ENCODE measurements at places on chromosomes 4 and X. TPM values are rescaled to one million over a fixed set of nuclear protein-coding genes. Genes with fewer than 3 reads are reported as not detected.

HSFX2 gene
- total RNA-seq, result 0.26 TPM

GAB1 gene
- 10.6 TPM for total RNA-seq

CLDN2 gene
- not detected for total RNA-seq

PLXNA3 gene
- 11.6 TPM for total RNA-seq

RASL11B gene
- 0.26 TPM for total RNA-seq

PDE6B gene
- total RNA-seq, result 2.8 TPM

- no peak overlapping the region for H3K27ac ChIP-seq
- H3K4me1 ChIP-seq, result no peaks in the 10 kb centered on the region
- H3K27me3 ChIP-seq, result no peaks in the 10 kb centered on the region
- no peak for DNase-seq
- no peak overlapping the region for H3K4me3 ChIP-seq
- H3K36me3 ChIP-seq, result no peaks in the 10 kb centered on the region
Observed at GRCh38 chrX:15496824-15497223, 3.7 kb upstream of the PIR start.

DNA sequence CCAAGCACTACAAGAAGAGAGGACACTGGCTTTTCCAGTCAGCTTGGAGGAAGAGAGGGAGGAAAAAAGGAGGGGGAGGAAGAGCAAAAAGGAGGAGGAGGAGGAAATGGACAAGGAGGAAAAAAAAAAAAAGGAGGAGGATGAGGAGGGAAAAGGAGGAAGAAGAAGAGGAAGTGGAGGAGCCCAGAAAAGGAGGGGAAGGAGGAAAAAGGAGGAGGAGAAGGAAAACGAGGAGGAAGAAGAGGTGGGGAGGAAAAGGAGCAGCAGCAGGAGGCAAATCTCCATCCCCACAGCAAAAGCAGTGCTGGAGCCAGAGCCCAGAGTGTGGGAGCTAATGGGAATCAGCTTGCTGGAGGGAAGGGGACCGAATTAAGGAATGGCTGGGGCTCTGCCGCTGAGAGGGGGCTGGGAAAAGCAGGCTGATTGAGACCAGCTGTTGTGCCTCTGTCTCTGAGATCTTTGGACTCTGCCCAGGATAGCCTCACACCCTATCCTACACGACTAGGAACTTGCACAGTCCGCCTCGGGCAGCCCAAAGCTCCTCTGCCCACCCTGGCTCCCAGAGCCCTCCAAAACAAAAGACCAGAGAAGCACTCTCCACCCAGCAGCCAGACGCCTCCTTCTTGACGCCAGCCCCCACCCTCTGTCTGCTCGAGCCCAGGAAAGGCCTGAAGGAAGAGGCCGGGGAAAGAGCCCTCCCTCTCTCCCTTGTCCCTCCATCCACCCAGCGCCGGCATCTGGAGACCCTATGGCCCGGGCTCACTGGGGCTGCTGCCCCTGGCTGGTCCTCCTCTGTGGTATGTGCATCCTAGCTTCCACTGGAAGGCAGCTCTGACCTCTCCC is at the start of gene XPNPEP2:
TSS of gene XPNPEP2 (plus strand) at position 514 of the 843 bp plus-strand sequence. CDS start at position 749, 235 bp downstream.
- H3K4me3 ChIP-seq, result no peak within 1 kb of the TSS
- H3K27me3 ChIP-seq, result no peaks in the 10 kb centered on the region
- H3K27ac ChIP-seq, result no peak within 1 kb of the TSS
- H3K4me1 ChIP-seq, result peaks cover 3% of the 10 kb centered on the region
- DNase-seq, result no peak

DNA sequence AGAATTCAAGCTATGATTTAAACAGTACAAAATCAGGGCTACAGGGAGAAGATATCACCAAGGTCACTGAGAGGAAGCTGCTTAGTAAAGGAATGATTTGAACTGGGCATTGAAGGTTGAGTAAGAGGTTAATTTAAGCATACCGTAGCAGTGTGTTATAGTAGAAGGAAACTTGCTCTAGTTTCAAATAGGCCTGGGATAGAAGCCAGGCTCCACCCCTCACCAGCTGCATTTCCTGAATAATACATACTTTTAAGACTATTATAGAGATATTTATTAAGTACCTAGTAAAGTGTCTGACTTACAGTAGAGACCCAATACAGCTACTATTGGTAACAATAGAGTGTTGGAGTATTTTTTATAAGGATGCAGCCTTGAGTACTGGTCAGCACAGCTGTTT is 118.0 kb upstream of the GLRA2 start:
- no peak for DNase-seq
- no peak overlapping the region for H3K4me3 ChIP-seq
- no peak overlapping the region for H3K27ac ChIP-seq
- no peaks in the 10 kb centered on the region for H3K27me3 ChIP-seq
- H3K36me3 ChIP-seq, result no peaks in the 10 kb centered on the region

DNA sequence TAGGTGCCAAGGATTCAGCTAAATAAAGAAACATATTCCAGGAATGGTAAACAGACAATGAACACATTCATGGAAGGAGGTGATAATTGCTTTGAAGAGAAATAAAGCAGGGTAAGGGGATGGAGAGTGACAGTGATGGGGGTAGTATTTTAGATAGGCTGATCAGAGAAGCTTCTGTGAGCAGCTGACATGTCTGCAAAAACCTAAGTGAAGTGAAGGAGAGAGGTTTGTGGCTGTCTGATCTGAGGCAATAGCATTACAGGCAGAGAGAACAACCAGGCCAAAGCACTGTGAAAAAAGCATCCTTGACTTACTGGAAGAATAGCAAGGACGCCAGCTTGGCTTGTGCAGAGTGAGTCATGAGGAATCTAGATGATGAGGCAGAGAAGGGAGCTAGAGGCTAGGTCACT is 271.9 kb upstream of the GATB start:
- H3K4me1 ChIP-seq, result peaks cover 4% of the 10 kb centered on the region
- peak overlapping the region; percentile 63 for H3K27ac ChIP-seq
- H3K27me3 ChIP-seq, result no peaks in the 10 kb centered on the region
- H3K36me3 ChIP-seq, result no peaks in the 10 kb centered on the region

GRCh38 chr4:25575611-25576010 is 80.0 kb upstream of the SLC34A2 start:
- H3K4me3 ChIP-seq, result no peak overlapping the region
- no peaks in the 10 kb centered on the region for H3K4me1 ChIP-seq
- no peaks in the 10 kb centered on the region for H3K36me3 ChIP-seq

DNA sequence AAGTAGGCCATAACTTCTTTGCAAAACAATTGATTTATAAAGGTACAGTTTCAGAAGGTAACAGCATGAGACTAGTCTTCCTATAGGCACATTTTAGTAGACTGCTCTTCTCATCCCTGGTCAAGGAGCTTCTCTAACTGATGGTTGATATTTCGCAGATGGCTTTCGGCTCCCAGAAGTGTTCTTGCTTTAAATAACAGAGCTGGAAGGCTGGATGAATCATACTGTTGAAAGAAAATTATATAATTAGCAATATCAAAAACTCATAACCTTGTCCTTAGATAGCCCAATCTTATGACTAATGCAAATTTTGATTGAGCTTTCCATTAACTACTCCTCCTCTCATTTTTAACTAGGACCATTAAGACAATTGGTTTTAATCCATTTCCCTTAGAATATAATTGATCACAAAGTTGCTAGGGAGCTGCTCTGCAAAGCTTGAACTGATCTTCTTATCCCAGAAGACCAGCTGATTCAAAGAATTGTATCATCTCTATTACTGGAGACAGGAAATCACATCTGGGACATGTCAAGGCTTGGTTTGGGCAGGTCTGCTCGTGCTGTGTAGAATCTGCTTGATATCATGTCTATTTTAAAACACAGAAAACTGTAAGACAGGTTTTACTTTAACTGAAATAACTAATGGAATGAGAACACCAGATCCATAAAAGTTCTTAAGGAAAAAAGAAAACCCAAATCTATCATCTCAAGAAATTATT is 38.6 kb downstream of the CENPU start:
- no peaks in the 10 kb centered on the region for H3K4me1 ChIP-seq
- DNase-seq, result peak; percentile 11
- no peak overlapping the region for H3K4me3 ChIP-seq
- H3K27me3 ChIP-seq, result no peaks in the 10 kb centered on the region
- H3K27ac ChIP-seq, result no peak overlapping the region
- no peaks in the 10 kb centered on the region for H3K36me3 ChIP-seq

- DNase-seq, result peak; percentile 51
- H3K36me3 ChIP-seq, result no peaks in the 10 kb centered on the region
- no peak overlapping the region for H3K27ac ChIP-seq
- no peaks in the 10 kb centered on the region for H3K4me1 ChIP-seq
Observed at GRCh38 chr4:64539234-64539849, 130.1 kb upstream of the TECRL start.

Data from fibroblast of lung (primary cell).